Iris pigment epithelial cell (primary cell): ENCODE measurements at places on chromosomes 6 and 20.
A peak's percentile ranks its signal among the peaks of the same experiment; 100 is the strongest.

DNA sequence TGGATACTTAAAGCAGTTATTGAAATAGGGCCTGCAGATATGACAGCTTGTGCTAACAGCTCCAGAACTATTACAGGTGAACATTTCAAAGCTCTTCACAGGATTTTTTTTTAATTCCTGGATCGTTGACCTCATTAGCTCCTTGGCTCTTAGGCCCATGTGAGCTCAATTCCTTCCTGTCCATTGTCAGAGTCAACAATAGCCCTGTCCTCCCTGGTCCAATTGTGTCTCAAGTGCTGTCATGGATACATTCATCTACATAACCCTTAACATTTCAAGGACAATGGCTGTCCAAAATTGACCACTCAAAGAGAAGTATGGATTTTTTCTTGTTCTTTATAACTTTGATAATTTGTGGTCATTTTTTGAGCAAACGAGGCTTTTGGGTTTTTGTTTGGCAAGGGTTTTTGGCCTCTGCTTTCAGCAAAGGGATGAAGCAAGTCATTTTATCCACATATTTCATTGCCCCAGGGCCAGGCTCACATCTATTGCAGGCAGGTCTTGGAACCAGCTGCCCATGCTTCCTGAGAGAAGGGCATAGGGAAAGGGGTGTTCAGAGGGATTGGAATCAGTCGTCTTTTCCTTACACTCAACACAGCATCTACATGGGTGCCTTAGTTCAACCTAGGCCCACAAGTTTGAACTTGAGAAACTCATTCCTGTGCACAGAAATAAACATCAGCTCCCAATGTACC is 282.1 kb downstream of the TPBG start:
- DNase-seq: no peak

- no peak for DNase-seq
These were observed 61.8 kb downstream of the LMBRD1 start for GRCh38 chr6:69735027-69735426.

DNA sequence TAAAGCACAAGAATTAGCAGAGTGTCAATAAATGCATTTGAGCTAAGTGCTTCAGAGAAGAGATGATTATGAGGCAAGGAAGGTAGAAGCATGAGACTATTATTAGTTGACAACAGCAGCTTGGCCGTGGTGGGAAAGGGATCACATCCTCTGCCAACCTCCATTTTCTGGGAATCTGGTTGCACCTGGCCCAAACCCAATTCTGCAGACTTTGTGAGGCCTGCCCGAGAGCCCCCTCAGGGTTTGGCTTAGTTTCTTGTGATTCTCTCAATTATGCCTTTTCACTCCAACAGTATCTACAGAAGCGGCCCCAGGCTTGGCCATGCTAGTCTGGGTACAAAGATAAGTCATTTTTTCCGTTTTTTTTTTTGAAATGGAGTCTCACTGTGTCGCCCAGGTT is 111.0 kb upstream of the B3GAT2 start:
- no peak for DNase-seq

GRCh38 chr6:151629791-151630190 is 136.0 kb downstream of the CCDC170 start:
- no peak for DNase-seq

GRCh38 chr6:131754715-131755567 is 44.1 kb upstream of the CTAGE9 start:
- DNase-seq: peak; percentile 18

DNA sequence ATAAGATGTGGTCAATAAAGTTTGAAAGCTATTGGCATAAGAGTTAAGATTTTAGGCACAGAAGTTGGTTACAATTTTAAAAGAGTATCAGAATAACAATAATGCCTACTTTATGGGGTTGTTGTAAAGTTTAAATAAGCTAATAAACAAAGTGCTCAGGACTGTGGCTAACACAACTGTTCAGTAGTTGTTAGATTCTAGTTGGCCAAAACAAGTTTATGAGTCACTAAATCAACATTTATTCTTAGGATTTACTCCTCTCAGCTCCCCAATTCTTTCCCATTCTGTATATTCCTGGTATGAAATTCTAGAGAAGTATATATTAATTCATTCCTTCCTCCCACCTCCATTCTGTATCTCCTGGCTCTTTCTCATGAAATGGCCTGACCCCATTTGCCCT is 14.5 kb downstream of the RMND1 start:
- DNase-seq: no peak

GRCh38 chr6:40713002-40713719 is 126.0 kb upstream of the LRFN2 start:
- DNase-seq: no peak

- peak; percentile 73 for DNase-seq
These were observed 16.2 kb downstream of the ADGRB3 start for GRCh38 chr6:68651011-68651985.

DNA sequence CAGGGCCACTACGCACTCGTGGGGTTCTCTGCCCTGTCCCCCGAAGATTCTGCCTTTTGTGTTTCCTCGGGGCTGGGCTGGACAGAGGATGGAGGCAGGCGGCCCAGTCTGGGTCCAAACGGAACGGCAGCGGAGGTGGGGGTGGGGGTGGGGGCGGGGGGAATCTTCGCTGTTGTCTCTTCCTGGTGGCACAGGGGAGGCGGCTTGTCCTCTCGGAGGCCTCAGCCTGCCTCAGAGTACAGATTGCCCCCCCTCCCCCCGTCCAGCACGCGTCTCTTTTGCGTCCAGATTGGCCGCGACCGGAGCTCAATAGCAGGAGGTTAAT is 1.4 kb upstream of the INSM1 start:
- no peak for DNase-seq

DNA sequence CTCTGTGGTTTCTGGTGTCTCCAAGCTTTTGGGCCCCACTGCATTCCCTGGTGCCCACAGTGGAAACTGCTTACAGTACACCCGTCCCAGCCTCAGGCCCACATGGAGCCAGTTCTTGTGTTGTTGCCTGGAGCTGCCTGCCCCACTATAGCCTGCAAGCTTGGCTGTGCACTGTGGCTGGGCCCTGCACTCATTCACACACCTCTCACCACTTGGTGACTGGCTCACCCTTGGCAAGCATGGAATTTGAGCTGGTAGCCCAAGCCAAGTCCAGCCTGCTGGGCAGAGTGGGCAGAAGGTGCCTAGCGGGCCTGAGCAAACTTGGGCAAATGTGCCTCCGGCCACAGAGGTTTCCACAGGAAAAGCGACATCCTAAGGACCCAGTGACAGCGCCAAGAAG is 472.3 kb downstream of the MMUT start:
- DNase-seq: no peak

- DNase-seq: peak; percentile 67
These were observed 72.3 kb downstream of the RNGTT start for GRCh38 chr6:88890860-88891845.

DNA sequence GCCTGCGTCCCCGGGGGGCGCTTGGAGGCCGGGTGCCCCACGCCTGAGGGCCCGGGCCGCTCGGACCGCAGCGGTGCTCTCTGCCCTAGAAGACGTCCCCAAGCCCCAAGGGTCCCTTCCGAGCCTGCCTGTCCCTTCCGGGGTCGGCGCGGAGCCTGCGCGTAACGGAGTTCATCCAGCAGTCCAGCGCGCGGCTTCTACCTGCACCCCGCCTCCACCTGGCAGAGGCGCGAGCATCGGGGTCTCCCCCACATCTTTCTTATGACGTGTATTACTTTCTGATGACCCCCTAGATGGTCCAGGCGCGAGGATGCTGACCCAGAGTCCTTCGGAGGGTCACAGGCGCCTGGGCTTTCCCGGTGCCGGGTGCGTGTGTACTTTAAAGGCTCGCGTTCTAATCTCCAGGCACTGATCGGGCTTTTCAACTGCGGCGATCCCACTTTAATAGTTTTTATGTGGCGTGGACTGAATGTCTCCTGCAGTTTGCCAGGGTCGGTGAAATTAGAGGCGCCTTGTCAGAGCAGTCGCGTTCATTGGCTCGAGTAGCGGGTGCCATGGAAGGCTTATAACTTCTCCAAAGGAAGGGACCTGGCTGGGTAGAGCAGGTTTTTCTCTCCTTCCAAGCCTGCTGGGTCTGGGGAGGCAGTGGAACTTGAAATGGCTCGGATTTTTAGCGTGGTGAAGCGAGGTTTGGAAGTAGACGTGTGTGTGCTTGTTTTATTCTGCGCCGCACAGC is 912 bp downstream of the EYA4 start:
- peak; percentile 45 for DNase-seq

GRCh38 chr6:137492289-137493217 is 1.6 kb downstream of the OLIG3 start:
- DNase-seq: no peak

GRCh38 chr6:20246125-20246524 is 33.9 kb upstream of the MBOAT1 start:
- no peak for DNase-seq

DNA sequence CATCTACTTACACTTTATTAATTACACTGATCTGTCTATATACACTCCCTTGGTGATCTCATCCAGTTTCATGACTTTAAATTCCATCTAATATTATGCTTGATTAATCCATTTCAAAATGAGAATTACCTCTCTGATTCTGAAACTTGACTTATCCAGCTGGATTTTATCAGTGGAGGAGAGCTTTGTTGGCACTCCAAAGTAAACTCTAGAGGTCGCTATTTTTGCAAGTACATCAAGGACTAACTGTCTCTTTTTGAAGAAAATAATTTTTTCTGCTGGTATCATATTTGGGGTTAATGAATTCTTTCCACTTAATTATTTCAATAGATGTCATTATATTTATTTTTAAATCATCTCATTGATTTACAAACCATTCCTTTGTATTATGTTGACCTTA is 630.3 kb upstream of the MAN1A1 start:
- no peak for DNase-seq

GRCh38 chr6:74931558-74931957 is 274.3 kb downstream of the COL12A1 start:
- DNase-seq: peak; percentile 78

DNA sequence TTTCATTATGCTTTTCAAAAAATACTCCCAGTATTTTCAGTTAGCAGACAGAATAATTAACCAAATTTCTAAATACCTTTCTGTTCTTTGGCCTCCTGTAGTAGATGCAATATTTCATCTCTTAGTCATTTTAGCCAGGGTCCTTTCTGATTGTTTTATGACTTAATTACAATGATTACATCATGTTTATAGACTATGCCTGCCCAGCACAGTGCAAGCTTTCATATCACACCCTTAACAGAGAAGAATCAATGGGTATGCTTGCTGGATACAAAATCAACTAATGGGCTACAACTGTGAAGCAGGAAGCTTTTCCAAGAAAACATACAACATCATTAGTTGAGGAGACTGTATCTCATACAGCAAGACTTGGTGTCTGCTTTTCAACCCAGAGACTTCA is 119.8 kb upstream of the NRSN1 start:
- no peak for DNase-seq

DNA sequence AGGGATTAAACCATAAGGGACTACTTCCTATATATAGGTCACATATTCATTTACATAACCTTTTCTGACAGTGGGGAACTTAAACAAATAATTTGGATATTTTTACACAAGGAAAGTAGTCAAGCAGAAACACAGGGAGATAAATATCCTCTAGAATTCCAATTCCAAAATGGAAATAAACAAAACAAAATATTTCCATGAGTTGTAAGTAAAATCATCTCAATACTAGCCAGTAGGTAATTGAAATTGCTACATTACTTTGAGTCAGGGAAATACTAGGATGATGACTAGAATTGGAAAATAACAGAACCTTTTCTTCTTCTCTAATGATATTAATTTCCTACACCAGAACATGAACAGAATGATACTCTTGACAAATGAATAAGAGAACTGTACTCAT is 1308.1 kb upstream of the GJE1 start:
- no peak for DNase-seq

GRCh38 chr20:48017509-48017908 is 232.2 kb upstream of the SULF2 start:
- DNase-seq: no peak

DNA sequence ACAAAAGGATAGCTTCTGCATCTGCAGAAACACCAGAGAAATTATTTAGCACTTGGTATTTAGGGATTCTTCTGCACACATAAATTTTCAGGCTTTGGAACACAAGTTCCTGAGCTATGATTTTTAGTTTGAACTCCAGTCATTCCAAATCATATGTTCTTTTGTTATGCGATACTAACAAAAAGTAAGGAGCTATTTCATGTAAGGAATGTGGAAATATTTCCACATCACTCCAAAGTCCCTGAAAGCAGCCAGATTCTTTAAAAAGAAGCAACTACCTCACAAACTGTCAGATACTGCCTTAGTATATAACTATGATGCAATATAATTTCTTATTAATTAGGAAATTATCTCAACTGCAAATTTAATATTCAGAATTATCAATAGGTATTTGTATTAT is 106.9 kb downstream of the RNGTT start:
- peak; percentile 11 for DNase-seq

GRCh38 chr6:92714346-92714745 is 705.0 kb downstream of the EPHA7 start:
- no peak for DNase-seq

DNA sequence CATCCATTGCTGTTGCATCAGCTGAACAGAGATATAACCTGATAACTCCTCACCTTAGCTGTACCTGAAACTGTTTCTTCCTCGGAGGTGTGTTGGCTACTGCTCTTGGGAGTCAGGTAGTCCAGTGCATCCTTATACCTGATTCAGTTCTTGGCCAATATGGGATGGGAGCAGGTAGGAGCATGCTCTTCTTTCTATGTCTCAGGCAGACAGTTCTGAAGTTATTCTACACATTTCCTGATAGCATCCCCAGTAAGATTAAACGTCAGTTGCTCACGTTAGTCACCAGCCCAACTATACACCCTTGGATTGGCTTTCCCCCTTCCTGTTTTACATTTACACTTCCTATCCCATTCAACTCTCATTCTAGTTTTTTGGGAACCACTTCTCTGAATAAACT is 244.3 kb upstream of the FLRT3 start:
- DNase-seq: no peak

DNA sequence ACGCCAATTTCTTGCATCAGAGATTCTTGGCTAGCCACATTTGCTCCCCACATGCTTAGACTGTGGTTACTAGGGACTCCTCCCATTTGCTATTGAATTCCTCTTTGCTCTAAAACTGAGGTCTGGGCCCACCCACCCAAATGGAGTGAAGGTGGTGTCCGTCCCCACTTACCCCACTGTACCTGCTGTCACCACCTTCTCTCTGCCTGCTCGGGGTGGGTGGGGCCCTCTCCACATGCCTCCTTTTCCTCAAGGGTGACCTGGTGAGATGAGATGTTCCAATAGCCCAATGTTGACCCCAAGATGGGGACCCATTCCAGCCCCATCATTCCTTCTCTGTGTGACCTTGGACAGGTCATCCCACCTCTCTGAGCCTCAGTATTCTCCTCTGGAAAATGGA is 74.6 kb downstream of the GNAS-AS1 start:
- no peak for DNase-seq
